ENCODE measurements at places on chromosomes 12 and 14.
A peak's percentile ranks its signal among the peaks of the same experiment; 100 is the strongest.

GRCh38 chr14:88630565-88630964 lies 67.7 kb downstream of the ZC3H14 start:
- no peak for DNase-seq

GRCh38 chr12:104627990-104628830 lies 171.5 kb downstream of the CHST11 start:
- no peak for DNase-seq

GRCh38 chr12:13472690-13473089 lies 276.2 kb downstream of the EMP1 start:
- DNase-seq, result no peak

GRCh38 chr12:11228296-11228879 lies 41.1 kb downstream of the PRB3 start:
- DNase-seq, result peak; percentile 8

- DNase-seq, result peak; percentile 55
Observed at GRCh38 chr12:48183091-48183875, at the start of gene CCDC184. CCDC184 (plus strand) TSS chr12:48183644; CDS start chr12:48184123, 479 bp downstream.

GRCh38 chr14:88468406-88468805 lies 82.9 kb downstream of the SPATA7 start:
- DNase-seq, result no peak

- no peak for DNase-seq
Observed at GRCh38 chr12:130714091-130714590, 2.0 kb downstream of the RIMBP2 start.

DNA sequence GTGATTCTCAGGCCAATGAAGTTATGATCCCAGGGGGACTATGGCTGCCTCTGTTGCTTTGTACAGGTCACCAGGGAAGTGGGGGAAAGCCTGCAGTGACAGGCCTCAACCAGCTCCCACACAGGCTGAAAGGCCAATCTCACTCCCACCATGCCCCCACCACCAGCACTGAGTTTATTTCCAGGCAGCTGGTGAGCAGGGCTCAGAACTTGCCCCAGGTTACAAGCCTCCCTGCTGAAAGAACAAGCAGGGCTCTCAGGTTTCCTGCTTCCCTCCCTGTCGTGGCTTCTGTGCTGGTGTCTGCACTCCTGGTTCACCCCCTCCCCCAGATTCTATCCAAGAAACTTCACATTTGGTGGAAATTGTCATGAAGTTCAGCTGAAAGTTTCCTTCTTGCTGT lies 260.3 kb downstream of the CCDC59 start:
- DNase-seq, result no peak

DNA sequence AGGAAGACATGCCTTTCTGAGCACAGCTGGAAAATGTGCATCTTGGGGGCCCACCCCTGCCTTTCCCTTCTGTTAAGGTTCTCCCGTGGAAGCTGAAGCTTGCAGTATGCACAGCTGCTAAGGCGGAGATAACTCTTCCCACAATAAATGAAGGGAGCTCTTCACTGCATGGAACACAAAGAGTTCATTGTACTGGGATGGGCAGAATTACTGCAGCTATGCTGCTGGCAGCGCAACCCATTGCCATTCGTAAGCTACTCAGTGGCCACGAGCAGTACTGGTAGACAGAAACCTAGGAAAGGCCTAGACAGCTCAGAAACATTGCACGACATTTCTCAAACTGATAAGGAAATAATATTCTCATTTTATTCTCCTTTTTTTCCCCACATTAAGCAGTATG lies 310.2 kb downstream of the MDGA2 start:
- no peak for DNase-seq

GRCh38 chr12:50188875-50189575 lies 21.9 kb upstream of the CERS5 start:
- DNase-seq, result peak; percentile 14

DNA sequence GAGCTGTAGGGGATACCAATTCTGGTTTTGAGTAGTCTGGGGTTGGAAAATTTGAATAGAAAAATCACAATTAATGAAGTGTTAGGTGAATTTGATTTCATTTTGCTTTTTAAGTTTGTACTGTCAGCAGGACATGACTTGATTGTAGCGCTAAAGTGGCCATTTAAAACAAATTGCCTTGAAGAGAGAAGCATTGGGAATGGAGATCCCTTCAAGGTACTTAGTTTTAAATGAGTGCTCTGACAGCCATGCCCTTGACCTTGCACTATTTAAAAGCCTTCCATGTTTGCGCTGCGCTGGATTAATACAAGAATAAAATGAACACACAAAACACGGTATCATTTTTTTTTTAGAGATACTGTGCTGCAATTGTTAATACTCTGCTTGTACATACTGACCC lies 345.9 kb downstream of the NAV3 start:
- DNase-seq, result no peak

- DNase-seq, result no peak
Observed at GRCh38 chr12:96454396-96454795, 35.0 kb upstream of the CFAP54 start.

DNA sequence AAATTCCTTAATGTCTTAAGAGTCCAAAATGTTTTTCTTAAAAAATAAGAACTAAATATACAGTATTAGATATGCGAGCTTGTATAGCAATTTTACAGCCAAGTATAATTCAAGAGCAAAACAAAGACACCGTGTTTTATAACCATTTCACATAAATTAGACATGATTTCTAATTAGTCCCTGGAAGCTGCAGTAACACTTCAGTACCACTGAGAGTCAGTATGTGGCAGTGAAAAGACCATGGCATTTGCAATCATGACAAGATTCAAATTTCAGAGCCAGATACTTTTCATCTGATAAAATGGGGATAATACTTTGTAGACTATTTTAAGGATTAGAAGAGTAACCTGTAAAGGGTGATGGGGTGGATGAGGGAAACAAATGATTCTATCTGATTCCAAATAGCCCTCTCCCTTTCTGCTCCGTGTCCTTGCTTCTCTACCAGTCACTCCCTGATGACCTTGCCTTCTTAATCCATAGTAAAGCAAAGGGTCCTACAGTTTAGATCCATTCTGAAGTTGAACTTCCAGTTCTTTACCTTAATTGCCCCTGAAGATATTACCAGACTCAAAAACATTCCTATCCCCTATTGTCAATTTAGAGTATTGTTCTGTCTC lies 145.4 kb upstream of the ABCD2 start:
- DNase-seq, result no peak

GRCh38 chr12:21583587-21583986 lies 21.1 kb downstream of the GYS2 start:
- DNase-seq, result no peak

GRCh38 chr14:90785471-90785870 lies 30.8 kb downstream of the TTC7B start:
- DNase-seq, result no peak

DNA sequence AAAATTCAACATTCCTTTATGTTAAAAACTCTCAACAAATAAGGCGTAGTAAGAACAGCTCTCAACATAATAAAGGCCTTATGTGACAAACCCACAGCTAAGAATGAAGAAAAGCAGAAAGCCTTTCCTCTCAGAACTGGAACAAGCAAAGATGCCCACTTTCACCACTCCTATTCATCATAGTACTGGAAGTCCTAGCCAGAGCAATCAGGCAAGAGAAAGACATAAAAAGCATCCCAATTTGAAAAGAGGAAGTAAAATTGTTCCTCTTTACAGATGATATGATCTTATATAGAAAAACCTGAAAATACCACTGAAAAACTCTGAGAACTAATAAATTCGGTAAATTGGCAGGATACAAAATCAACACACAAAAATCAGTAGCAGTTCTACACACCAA lies 52.1 kb downstream of the STON2 start:
- DNase-seq, result no peak

- DNase-seq, result no peak
Observed at GRCh38 chr12:117525766-117526165, 164.3 kb upstream of the NOS1 start.

- DNase-seq, result peak; percentile 24
Observed at GRCh38 chr12:12899530-12900380, 8.4 kb downstream of the GPRC5A start.

GRCh38 chr14:53968726-53969125 lies 12.1 kb upstream of the BMP4 start:
- no peak for DNase-seq

GRCh38 chr12:76636121-76636692 lies 76.6 kb upstream of the OSBPL8 start:
- no peak for DNase-seq

- no peak for DNase-seq
Observed at GRCh38 chr14:95039993-95040348, 117.4 kb downstream of the DICER1 start.

DNA sequence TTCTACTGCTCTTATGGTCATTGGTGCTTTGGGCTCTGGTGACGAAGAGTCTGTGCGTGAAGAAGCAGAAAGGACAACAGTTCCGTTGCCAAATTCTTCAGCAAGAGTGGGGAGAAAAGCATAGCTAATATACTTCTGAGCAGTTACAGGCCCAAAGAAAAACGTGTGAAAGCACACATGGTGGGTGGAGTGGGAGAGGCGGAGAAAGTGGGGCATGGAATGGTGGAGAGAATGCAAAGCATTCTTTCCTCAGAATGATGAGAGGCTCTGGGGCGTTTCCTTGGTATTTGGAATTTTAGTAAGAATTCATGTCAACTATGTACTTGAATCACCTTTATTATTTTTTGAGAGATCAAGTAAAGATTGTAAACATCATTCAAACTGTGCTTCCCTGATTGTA lies 396.1 kb downstream of the NAV3 start:
- DNase-seq, result no peak

Data from stimulated activated CD4-positive, alpha-beta T cell treated with anti-CD3 and anti-CD28 coated beads, Interleukin-4, amount 100 ng/mL, for 4 hours (primary cell).